Activated T-cell treated with anti-CD3 and anti-CD28 coated beads for 1 hour (primary cell): ENCODE measurements at places on chromosomes 5 and 9.

DNA sequence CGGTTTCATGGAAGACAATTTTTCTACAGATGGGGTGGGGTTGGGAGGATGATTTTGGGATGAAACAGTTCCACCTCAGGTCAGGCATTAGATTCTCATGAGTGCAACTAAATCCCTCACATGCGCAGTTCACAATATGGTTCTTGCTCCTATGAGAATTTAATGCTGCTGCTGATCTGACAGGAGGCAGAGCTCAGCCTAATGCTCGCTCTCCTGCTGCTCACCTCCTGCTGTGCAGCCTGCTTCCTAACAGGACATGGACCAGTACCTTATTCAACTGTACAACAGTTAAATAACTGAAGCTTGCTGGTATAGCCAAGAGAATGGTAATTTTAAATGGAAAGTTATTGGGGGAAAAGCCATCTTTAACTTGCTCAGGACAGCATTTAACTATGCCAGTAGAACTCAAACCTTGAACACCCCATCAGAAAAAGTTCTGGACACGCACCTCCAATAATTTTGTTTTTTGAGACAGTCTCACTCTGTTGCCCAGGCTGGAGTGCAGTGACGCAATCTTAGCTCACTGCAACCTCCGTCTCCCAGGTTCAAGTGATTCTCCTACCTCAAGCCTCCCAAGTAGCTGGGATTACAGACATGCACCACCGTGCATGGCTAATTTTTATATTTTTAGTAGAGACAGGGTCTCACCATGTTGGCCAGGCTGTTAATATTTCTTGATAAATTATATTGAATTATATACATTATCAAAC, 27.7 kb downstream of the HMGCR start:
- DNase-seq = no peak

DNA sequence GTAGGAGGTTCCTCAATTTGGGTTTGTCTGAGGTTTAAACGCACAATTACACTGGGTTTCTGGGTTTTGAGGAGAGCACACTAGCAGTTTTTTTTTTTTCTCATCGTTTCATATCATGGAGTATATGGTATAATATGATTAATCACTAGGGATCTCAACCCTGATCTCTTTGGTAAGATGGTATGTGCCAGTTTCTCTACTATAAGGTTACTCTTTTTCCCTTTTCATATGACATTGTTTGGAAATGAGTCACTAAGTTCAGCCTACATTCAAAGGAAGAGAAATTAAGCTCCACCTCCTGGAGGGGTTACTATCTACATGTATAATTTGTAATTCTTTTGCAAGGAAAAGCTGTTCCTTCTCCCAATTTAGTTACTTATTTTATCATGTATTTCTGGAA, 35.2 kb downstream of the MTRR start:
- DNase-seq = no peak

- no peak for DNase-seq
Measured at GRCh38 chr5:112329419-112330090, 89.5 kb downstream of the EPB41L4A start.

DNA sequence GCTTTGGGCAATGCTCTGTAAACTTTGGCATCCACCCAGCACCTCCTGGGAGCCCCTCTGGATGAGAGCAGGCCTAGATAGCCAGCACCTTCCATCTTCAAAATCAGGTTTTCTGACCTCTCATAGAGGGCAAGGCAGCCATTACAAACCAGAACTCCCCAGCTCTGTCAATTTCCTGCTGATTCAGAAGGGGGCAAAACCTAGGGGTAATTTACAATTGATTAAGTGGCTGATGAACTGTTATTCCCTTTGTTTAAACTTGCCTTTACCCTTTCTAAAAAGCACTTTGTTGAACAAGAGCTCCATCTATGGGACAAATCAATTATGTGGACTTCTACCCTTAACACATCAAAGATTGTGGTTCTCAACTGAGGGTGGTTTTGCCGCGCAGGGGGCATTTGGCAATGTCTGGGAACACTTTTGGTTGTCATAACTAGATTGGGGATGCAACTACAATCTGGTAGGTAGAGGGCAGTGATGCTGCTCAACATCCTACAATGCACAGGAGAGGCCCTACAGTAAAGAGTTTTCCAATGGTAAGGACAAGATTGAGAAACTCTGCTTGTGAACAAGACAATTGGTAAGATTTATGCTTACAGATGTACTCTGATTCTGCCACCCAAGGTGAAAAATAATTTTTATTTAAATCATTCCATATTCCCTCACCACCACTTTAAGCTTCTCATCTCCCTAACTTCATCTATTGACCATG, 184.1 kb downstream of the MARCHF11 start:
- no peak for DNase-seq

DNA sequence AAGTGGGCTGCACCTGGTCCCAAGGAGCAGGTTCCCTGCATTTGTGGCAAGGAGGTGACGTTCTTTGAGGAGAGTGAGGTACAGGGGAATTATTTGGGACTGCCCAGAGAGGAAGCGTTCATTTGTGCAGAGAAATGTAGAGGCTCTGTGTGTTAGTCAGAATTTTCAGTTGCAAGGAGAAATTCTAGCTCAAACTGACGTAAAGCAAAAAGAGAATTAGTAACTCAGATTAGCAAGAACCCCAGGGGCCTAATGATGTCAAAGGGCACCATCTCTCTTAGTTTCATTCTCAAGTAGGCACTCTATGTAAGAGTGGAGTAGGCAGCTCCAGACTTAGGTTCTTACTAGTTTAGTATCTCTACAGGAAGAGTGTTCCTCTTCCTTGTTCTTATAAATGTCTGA, 2.4 kb upstream of the TXN start:
- no peak for DNase-seq

- no peak for DNase-seq
Measured at GRCh38 chr5:90378752-90379151, 30.8 kb downstream of the CETN3 start.

GRCh38 chr9:130861372-130862180, 26.5 kb downstream of the ABL1 start:
- no peak for DNase-seq

- DNase-seq = no peak
Measured at GRCh38 chr9:88308831-88309560, 79.2 kb upstream of the SPIN1 start.

GRCh38 chr9:123338710-123339665, 17.0 kb upstream of the CRB2 start:
- peak; percentile 33 for DNase-seq

- no peak for DNase-seq
Measured at GRCh38 chr9:4375424-4376200, 75.7 kb upstream of the GLIS3 start.

GRCh38 chr9:128627906-128628305, 28.7 kb downstream of the DYNC2I2 start:
- DNase-seq = no peak

DNA sequence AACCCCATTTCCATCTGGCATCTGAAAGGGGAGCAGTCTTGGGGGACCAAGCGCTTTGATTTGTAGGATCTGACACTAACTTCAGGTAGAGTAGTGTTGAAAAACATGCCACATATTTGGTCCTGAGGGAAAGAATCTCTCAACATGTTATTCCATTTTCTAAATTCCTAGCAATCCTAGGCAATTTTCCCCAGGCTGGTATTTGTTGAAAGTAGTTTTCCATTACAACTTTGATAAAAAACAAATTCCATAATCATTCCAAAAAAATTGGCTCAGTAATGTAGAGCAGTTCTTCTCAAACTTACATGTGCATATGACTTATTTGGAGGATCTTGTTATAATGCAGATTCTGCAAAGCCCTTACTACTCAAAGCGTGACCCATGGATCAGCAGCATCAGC, 477.9 kb downstream of the ACTL7B start:
- DNase-seq = no peak

DNA sequence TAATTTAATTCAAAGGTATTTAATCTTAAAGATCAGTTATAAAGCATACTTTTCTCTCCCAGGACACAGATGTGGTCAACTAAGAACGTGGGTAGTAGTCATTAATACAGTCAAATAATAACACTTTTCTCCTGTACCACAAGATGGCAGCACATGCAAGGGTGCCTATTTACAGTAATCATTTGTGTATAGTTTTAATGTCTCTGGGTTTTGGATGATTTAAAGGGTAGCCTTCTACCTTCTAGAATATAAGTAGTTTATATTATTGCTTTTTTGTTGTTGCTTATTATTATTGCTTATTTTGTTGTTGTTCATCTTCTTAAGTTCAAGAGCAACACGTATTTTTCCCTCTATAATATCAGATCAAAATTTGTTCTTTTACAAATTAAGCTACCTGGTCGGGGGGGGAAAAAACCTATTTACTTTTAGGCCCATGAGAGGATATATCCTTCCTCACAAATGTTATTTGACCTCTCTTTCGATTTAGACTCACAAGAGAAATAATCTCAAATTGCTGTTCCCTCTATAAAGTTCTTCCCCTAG, 59.6 kb upstream of the SLC27A6 start:
- peak; percentile 19 for DNase-seq

GRCh38 chr5:153700940-153701339, 210.5 kb downstream of the GRIA1 start:
- DNase-seq = no peak

GRCh38 chr5:89457411-89458331, 574.7 kb upstream of the MEF2C start:
- DNase-seq = no peak

- no peak for DNase-seq
Measured at GRCh38 chr5:2517451-2517850, 234.0 kb downstream of the IRX2 start.

DNA sequence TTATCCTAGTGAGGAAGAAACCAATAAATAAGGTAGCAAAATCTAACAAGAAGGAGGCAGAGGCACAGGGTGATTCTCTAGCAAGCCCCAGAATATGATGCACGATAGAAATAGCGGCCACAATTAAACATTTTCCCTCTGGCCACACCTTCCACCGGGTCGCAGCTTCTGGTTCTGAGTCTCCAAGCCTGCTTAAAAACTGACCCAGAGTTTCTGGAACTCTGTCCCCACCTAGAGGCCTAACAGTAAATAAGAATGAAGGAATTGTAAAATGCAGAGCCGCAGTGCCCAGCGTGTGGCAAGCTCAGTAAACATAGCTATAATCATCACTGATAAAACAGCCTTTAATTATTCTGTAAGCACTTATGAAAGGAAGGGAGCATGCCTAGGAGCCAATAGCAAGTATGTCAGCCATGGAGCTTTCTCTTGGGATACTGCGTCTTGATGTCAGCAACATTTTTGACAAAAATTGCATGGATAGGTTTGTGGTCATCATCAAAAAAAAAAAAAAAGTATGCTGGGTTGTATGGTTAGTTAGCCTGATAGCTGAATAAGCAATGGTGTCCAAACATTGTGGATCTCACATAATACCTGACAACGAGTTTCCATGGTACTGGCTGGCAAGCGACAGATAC, 465.5 kb downstream of the DNAH5 start:
- no peak for DNase-seq

DNA sequence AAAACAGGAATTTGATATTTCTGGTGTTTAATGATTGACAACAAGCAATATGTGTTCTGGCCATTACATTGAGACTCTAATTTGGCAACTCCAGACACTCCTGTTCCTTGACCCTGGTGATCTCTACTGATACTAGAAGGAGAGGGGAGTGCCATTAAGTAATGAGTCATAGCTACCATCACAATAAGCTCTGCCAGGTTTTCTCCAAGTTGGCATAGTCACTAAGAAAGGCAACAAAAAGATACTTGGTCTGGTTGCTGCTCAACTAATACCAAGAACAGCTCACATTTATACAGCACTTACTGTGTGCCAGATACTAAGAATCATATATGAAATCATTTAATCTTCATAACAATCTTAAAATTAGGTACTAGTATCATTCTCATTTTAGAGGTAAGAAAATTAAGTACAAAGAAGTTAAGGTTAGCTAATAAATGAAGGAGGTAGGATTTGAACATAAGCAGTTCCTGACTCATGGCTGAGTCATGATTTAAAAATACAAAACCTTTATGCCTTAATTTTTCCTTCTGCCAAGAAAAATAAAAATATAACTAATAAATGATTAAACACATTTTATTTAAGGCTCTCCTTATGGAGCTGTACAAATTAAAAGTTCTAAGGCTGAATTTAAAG, 19.9 kb upstream of the PRXL2C start:
- no peak for DNase-seq

DNA sequence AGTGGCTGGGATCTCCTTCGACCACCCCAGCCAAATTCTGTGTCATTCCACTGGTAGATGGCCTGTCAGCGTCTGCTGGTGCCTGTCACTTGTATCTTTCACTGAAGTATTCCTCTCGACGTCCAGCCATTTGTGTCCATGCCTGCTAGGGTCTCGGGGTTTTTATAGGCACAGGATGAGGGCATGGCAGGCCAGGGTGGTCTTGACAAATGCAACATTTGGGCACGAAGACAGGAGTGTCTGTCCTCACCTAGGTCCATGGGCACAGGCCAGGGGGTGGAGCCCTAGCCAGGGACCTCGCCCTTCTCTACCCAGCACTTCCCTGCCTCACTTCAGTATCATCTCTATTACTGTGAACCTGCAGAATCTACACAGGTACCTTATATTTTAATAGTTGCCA, 2223.9 kb upstream of the ACO1 start:
- DNase-seq = no peak

GRCh38 chr9:97773723-97774122, 76.6 kb upstream of the XPA start:
- no peak for DNase-seq
